Stimulated activated CD4-positive, alpha-beta T cell treated with anti-CD3 and anti-CD28 coated beads, Interleukin-12 subunit alpha, Interleukin-12 subunit beta, amount 100 ng/mL, for 48 hours (primary cell): ENCODE measurements at places on chromosomes 12 and 14.

- no peak for DNase-seq
These were observed 81.0 kb upstream of the PTHLH start for GRCh38 chr12:28053564-28053963.

DNA sequence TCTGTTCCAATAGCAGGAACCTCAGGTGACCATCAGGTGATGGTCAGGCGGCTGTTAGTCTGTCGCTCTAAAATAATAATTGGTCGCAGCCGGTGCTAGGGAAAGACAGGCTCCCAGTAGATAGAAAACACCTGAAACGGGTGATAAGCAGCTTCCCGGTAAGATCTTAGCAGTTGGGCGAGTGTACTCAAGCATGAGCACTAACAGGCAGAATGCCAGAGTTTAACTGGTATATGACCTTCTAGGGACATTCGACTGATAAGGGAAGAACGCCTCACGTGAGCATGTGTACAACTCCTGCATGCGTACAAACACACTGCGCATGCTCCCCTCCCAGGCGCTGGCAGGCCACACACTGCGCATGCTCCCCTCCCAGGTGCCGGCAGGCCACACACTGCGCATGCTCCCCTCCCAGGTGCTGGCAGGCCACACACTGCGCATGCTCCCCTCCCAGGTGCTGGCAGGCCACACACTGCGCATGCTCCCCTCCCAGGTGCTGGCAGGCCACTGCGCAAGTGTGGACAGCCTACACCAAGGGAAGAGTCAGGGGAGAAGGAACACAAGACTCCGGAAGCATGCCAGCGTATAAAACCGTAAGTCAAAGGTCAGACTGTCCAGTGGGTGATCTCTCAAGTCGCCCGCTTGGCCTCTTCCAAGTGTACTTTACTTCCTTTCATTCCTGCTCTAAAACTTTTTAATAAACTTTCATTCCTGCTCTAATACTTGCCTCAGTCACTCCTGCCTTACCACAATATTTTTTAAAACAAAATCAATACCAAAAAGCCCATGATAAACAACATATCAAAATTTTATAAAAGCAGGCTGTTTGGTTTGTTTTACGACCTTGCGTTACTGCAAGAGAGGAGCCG, 24.5 kb downstream of the GPRC5D start:
- no peak for DNase-seq

DNA sequence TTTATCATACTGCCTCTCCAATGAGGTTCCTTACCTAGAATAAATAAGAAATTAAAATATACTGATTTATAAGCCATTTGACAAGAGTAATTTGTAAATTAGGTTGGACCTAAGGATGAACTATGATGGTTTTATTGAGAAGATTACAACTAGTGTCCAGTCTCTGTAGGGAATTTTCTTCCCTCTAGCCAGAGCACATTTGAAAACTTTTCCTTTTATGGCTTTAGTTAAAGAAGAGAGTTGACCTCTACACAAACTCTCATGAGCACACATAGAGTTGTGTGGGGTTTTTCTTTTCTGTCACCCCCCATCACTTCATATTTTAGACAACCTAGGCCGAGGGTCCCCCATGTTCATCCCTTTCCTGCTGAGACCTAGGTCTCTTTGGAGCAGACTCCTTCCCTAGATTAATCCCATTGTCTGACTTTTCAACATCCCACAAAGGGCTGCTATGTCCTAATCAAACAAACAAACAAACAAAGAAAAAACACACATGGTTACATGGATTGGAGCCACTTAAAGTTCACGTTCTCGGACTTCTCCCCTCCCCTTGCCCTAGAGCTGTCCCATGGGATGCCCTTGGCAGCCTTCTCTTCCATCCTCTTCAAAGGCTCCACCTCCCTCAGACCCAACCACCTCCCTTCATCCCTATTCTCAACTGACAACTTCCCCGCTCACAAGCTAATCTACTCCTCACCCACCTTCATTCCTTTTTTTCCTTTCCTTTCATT, 40.7 kb downstream of the GPR135 start:
- no peak for DNase-seq

DNA sequence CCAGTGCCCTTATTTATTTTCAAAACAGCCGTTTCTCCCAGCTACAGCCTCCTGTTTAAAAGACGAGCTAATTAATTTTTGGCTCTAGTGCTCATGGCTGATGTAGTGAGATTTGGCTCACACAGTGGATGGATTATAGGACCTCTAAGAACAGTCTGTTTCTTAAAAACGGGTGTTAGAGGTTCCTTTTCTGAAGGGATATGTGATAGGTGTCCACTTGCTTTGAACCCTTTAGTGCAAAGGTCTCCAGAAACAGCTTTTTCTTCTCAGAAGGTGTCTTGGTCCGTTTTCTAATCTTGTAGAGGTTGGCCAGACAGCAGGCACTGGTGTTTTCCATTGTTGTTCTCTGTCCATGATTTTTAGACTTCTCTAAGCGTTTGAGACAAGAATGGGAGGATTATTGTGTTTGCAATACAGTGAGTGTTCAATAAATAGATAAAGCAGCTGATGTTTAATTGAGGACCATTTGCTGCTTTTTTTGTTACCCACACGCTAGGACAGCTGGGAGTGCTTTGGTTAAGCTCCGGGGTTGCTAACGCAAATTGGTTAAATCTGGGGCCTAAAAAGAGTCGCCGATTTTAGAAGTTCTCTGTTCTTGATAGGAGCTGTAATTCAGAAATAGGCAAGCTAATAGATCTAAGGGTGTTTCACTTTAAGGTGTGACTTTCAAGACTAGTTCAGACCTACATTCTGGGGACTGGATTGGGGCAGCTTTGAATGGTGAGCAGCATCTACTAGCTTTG, 1.0 kb downstream of the BORCS5 start:
- no peak for DNase-seq

GRCh38 chr14:73173092-73173735, 36.9 kb downstream of the PSEN1 start:
- no peak for DNase-seq

DNA sequence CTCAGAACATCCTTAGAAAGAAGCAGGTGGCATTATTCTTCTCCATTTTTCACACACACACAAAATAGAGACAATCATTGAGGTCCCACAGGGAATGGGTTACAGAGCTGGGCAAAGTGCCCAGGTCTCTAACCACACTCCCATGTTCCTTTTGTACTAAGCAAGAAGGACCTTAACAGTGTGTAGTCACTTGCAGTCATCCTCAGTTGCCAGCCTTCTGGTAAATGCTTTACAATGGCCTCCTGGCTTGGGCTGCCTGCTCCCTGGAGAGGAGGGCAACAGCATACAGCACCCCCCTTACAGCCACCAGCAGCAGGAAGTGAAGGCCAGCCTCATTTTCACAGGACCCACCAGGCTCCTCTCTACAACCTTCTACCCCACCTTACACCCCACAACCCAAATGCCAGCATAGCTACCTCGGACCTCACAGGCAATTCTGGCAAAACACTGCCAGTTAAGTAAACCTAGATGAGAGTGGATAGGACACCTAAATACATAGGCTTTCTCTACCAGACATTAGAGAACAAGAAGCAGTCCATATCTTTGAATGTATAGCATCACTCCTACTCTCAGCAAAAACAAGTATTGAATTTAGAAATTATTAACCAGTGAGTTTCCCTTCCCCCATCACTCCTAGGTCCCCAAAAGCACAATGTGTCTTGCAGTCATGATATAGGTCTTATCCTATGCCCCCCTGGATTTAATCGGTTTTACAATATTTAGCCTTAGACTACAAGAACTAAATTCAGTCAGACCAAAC, 88.1 kb downstream of the PPP2R5E start:
- DNase-seq: no peak

- DNase-seq: no peak
These were observed 14.8 kb downstream of the KCNJ8 start for GRCh38 chr12:21759737-21760136.

DNA sequence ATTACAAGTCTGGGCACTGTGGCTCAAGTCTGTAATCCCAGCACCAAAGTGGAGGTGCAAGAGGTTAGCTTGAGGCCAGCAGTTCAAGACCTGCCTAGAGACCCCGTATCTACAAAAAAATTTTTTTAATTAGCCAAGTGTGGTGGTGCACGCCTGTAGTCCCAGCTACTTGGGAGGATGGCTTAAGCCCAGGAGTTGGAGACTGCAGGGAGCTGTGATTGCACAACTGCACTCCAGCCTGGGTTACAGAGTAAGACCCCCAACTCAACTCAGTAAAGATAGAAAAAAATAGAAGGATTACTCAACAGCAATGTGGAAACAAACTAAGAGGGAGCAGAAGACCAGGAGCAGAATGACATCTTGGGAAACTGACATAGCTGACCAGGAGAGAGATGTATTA, 13.3 kb downstream of the SBNO1 start:
- no peak for DNase-seq

GRCh38 chr12:1474574-1475153, 119.7 kb downstream of the FBXL14 start:
- no peak for DNase-seq

DNA sequence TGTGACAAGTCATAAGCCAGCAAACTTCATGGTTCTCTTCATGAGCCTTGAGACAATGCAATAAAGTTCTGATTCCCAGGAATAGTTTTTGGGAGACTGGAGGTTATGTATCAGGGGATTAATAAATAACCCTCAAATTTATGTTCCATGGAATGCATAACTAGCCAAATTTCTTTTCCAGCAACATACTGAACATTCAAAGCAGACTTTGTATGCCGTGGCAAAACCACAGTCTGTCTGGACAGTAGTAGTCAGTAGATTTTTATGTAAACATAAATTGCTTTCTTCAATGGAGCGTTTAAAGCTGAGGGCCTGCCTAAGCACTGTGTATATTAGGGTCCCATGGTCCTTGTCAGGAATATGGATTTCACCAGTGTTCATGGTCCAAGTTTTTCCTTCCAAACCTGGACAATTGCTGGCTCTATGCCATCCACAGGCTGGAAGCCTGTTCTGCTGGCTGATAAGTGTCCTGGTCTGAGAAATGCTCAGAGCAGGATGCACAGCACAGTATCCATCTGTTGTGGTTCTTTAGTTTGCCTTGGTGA, 144.9 kb downstream of the SRGAP1 start:
- no peak for DNase-seq

GRCh38 chr14:102928412-102929240, 6.2 kb downstream of the AMN start:
- DNase-seq: peak; percentile 17

GRCh38 chr14:96094211-96094610, 55.0 kb downstream of the C14orf132 start:
- no peak for DNase-seq

- no peak for DNase-seq
These were observed 56.9 kb downstream of the SCAF11 start for GRCh38 chr12:45933504-45933903.

DNA sequence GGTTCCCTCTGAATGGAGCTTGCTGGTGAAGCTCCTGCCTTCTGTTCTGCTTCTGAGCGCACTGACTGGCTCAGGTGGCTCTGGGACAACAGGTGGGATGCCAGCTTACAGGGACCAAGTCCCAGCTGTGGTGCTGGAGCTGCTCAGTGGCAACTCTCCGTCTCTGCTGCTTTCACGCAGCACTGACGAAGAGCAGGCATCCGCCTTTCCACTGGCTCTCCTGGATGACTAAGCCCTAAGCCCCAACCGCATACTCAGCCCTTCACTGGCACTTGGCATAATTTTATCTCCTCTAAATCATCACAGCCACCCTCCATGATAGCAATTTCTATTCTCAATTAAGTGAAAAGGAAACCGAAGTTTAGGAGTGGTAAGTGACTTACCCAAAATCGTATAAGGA, 3.7 kb upstream of the RTL1 start:
- no peak for DNase-seq

DNA sequence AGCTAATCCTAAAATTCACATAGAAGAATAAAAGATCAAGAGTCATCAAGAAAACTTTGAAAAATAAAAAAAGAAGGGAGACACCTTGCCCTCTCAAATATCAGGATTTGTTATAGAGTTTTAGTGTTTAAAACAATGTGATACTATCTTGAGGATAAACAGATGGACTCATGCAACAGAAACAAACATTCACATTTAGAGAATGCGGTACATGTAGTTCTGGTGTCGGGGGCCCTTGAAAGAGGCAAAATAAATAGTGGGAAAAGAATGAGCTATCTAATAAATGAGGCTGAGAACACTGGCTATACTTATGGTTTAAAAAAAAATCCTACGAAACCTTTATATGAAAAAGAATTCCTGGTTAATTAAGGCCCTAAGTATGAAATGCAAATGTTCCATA, 127.7 kb downstream of the LLPH start:
- no peak for DNase-seq

DNA sequence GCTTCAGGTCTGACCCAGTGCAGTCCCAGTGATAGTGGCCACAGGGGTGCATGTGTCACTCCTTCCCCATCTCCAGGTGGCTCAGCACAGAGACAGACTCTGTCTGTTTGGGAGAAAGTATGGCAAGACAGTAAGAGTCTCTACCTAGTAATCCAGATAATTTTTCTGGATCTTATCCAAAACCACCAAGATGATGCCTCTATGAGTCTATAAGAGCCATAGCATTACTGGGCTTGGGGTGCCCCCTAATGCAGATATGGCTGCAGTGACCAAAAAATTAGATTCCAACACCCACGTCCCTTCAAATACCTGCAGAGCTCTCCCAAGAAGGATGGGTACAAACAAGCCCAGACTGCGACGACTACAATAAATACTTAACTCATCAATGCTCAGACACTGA, 123.8 kb downstream of the GRIP1 start:
- DNase-seq: no peak

GRCh38 chr12:28316049-28316448, 125.8 kb downstream of the CCDC91 start:
- no peak for DNase-seq

DNA sequence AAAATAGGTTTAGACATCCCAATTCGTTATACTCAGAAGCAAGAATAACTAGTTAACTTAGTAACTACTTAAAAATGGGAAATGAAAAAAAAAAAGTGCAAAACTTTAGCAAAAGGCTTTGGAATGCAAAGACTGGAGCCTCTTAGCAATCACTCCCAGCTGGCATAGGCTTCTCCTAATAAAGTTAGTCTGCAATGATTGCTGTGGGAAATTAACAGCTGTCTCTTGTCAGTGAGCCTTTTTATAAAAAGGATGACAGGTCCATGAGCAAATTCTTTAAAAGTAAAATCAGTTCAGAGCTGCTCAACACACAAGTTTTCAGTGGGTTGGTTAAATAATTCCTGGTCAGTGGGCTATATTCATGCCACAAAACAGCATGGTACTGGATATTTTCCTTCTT, 7.4 kb upstream of the SYCP3 start:
- DNase-seq: no peak

- no peak for DNase-seq
These were observed 20.4 kb upstream of the MAP1LC3B2 start for GRCh38 chr12:116538682-116539305.
